Peyer's patch (tissue), 4 donors: ENCODE measurements at places on chromosomes 6 and 20. TPM values are rescaled to one million over a fixed set of nuclear protein-coding genes. Genes with fewer than 3 reads are reported as not detected.
A peak's percentile ranks its signal among the peaks of the same experiment; 100 is the strongest.

The MDC1 gene
- total RNA-seq = 7.5 TPM

GRCh38 chr20:41329435-41330342 is 10.9 kb upstream of the LPIN3 start:
- no peak overlapping the region for H3K4me3 ChIP-seq
- DNase-seq = peak; percentile 83
- no peaks in the 10 kb centered on the region for H3K27me3 ChIP-seq
- no peaks in the 10 kb centered on the region for H3K36me3 ChIP-seq
- peak overlapping the region; percentile 63 for H3K27ac ChIP-seq

DNA sequence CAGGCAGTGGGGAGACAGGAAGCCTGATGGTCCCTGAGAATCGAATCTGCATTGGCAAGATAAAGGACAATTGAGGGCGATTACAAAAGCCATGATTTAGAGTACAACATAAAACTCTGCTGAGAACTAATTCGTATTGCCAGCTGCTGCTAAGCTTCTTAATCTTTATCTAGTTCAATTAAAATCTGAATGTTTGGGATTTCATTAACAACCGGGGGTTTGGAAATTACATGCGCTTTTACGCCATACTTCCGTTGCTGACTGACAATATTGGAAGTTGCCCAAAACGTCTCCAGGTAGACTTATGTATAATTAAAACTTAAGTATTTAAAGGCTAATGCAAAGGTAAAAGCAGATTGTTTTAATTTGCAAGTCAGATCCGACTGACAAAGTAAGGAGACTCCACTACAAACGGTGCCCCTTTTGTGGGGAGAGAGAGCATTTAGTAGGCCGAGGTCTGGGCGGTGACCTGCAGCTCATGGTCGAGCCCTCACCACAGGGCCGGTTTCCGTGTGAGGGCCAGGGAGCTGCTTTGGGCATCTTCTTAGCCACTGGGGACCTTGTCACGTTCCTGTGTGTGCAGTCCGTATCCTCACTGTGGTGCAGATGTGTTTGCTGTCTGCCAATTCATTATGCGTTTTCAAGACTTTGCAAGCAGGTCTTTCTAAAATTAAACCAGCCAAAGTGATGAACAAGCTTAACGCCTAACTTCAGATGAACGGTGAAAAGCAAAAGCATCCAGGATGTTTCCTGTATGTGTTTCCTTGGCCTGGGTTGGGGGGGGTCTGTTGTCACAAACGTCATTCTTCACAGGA is 49.9 kb downstream of the CDH4 start:
- no peak overlapping the region for H3K4me3 ChIP-seq
- no peak for DNase-seq
- no peak overlapping the region for H3K27ac ChIP-seq
- H3K4me1 ChIP-seq = no peaks in the 10 kb centered on the region
- no peaks in the 10 kb centered on the region for H3K36me3 ChIP-seq

The PPIL6 gene
- not detected for total RNA-seq

The MCHR2 gene
- not detected for total RNA-seq

DNA sequence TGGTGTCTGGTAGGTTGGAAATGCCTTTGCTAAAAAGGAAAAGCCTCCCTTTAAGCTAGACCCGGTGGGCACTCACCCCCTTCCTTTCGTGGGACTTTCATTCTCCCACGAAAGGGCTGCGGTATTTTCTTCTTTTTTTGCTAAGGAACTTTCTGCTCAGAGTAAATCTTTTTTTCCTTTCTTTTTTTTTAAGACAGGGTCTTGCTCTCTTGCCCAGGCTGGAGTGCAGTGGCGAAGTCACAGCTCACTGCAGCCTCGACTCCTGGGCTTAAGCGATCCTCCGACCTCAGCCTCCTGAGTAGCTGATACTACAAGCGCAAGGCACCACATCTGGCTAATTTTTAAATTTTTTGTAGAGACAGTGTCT is 4.0 kb downstream of the TP53TG5 start:
- H3K36me3 ChIP-seq = no peaks in the 10 kb centered on the region
- peak overlapping the region; percentile 49 for H3K4me3 ChIP-seq
- no peaks in the 10 kb centered on the region for H3K27me3 ChIP-seq
- H3K27ac ChIP-seq = peak overlapping the region; percentile 79
- no peak for DNase-seq
- peaks cover 10% of the 10 kb centered on the region for H3K4me1 ChIP-seq

- H3K36me3 ChIP-seq = no peaks in the 10 kb centered on the region
- H3K4me3 ChIP-seq = no peak overlapping the region
- no peak for DNase-seq
- no peak overlapping the region for H3K27ac ChIP-seq
- peaks cover 45% of the 10 kb centered on the region for H3K4me1 ChIP-seq
Measured at GRCh38 chr6:35368038-35368887, 25.9 kb downstream of the PPARD start.

GRCh38 chr6:90372885-90373284 is 76.2 kb upstream of the BACH2 start:
- no peak for DNase-seq
- no peaks in the 10 kb centered on the region for H3K27me3 ChIP-seq
- no peaks in the 10 kb centered on the region for H3K4me1 ChIP-seq

- H3K36me3 ChIP-seq = no peaks in the 10 kb centered on the region
- no peak overlapping the region for H3K27ac ChIP-seq
- no peak overlapping the region for H3K4me3 ChIP-seq
- H3K27me3 ChIP-seq = no peaks in the 10 kb centered on the region
Measured at GRCh38 chr20:52219441-52219840, 27.9 kb upstream of the ZFP64 start.

GRCh38 chr6:117783279-117783678 is 108.0 kb downstream of the NUS1 start:
- no peaks in the 10 kb centered on the region for H3K36me3 ChIP-seq
- no peaks in the 10 kb centered on the region for H3K27me3 ChIP-seq
- H3K4me1 ChIP-seq = no peaks in the 10 kb centered on the region
- no peak overlapping the region for H3K4me3 ChIP-seq
- H3K27ac ChIP-seq = no peak overlapping the region
- DNase-seq = no peak

GRCh38 chr6:83985715-83986114 is 47.9 kb upstream of the MRAP2 start:
- no peaks in the 10 kb centered on the region for H3K4me1 ChIP-seq
- H3K36me3 ChIP-seq = no peaks in the 10 kb centered on the region
- H3K4me3 ChIP-seq = no peak overlapping the region
- no peak overlapping the region for H3K27ac ChIP-seq
- DNase-seq = no peak

DNA sequence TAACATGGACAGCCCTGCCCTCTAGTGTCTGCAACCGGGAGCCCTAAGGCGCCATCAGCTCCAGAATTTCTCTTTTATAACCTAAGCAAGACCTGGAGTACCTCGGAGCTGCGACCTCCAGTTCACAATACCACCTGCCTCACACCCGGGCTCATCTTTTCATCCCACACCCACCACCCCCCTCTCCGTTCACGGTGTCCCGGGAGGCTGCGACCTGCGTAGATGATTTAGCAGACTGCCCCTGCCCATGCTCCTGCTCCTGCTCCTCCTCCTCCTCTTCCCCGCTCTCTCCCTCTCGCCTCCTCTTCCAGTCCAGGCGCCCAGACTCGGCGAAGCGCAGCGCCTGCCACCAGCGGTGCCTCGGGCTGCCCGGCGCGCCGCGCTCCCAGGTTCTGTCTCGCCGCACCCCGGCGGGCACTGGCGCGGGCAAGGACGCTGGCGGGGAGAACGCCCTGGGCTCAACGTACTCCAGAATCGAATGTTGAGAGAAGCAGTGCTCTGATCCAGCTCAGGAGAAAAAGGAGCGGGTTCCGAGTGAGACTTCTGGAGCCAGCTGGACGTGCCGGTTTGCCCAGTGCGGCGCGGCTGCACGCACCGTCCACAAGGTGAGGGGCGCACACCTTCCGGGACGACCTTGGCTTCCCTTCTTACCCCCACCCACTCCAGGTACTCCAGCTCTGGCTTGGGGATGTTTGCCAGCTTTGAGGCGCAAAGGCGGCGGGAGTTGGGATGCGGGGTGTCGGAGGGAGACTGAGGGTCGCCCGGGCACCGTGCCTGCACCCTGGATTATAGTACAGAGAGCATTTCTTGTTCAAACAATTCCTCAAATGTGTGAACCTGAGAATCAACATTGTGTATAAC is at the start of gene HTR1E:
Gene HTR1E, plus strand, starts transcription at position 310 of the 861 bp plus-strand sequence. CDS start 77,807 bp downstream, outside the sequence.
- H3K27me3 ChIP-seq = no peaks in the 10 kb centered on the region
- H3K4me3 ChIP-seq = peak within 1 kb of the TSS; percentile 3
- peak; percentile 41 for DNase-seq
- H3K27ac ChIP-seq = no peak within 1 kb of the TSS
- H3K4me1 ChIP-seq = no peaks in the 10 kb centered on the region

DNA sequence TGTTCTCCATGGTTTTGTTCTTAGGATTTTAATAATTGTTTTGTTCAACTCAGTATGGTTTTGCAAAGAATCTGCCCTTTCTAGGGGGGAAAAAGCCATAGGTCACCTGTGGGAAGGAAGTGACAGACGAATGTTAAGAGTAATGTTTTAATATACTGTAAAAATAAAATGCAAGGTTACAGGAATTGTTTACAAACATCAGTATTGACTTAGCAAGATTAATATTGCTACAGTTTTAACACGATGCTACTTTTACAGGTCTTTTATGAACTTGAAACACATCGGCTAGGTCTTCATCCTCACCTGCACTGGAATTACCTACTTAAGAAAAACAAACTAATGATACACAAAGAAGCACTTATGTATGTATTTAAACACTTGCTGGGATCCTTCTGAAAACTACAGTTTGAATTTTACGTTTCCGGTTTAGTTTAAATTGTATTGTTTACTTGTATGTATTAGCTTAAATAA is 1.7 kb upstream of the NKX2-4 start:
- H3K27ac ChIP-seq = no peak overlapping the region
- no peaks in the 10 kb centered on the region for H3K4me1 ChIP-seq
- DNase-seq = no peak
- H3K27me3 ChIP-seq = no peaks in the 10 kb centered on the region

The CLVS2 gene
- total RNA-seq = 0.09 TPM

The PACRG gene
- not detected for total RNA-seq

The TMEM200A gene
- total RNA-seq = 8.7 TPM

The NR2E1 gene
- total RNA-seq = not detected

The CFAP206 gene
- total RNA-seq = not detected

DNA sequence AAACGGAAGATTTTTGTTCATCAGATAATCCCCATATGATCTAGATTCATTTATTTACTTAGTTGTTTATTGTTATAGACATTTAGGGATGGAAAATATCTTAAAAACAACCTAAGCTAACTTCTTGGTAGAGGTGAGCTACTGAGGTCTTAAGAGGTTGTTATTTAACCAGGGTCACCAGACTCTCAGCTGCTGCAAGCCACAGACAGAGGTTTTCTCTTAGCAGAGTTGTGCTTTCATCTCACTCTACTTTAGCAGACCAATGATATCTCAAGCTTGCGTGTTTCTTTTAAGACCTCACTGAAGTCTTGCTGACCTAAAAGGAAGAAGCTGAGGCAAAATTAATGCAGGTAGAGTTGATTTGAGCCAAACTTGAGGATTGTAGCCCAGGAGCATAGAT is 43.6 kb downstream of the NCOA7 start:
- H3K4me1 ChIP-seq = no peaks in the 10 kb centered on the region
- no peak for DNase-seq
- no peaks in the 10 kb centered on the region for H3K27me3 ChIP-seq
- no peak overlapping the region for H3K4me3 ChIP-seq
- H3K36me3 ChIP-seq = no peaks in the 10 kb centered on the region

The TNF gene
- not detected for total RNA-seq

GRCh38 chr6:111576291-111576690 is 29.4 kb downstream of the TRAF3IP2 start:
- H3K27me3 ChIP-seq = no peaks in the 10 kb centered on the region
- H3K4me1 ChIP-seq = no peaks in the 10 kb centered on the region
- H3K36me3 ChIP-seq = no peaks in the 10 kb centered on the region
- H3K4me3 ChIP-seq = no peak overlapping the region
- no peak for DNase-seq
- no peak overlapping the region for H3K27ac ChIP-seq

The OR2J3 gene
- not detected for total RNA-seq

The IMPG1 gene
- total RNA-seq = not detected

GRCh38 chr20:51902933-51903332 is 100.6 kb upstream of the SALL4 start:
- no peak for DNase-seq
- H3K27ac ChIP-seq = no peak overlapping the region
- H3K36me3 ChIP-seq = no peaks in the 10 kb centered on the region
- H3K4me3 ChIP-seq = no peak overlapping the region

The COX4I2 gene
- total RNA-seq = not detected

The TAGAP gene
- 18.2 TPM for total RNA-seq

The HDGFL1 gene
- not detected for total RNA-seq

DNA sequence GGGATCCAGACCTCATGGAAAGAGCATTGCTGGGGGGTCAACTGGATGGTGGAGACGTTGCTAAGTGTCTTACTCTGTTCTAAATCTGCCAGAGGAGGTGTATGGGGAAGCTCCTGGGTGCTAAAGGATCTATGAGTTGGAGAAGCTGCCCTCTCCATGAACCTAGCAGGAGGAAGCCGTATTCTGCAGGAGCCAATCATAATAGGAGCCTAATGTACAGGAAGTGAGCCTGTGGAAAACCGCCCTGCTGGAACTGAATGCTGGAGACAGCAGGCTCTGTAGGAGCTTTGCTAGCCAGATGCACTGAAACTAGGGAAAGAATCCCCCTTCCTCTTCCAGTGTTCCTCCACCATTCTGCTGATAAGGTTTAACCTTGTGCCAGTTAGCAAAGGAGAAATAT is 10.9 kb downstream of the CASP8AP2 start:
- H3K4me3 ChIP-seq = no peak overlapping the region
- H3K27ac ChIP-seq = no peak overlapping the region

DNA sequence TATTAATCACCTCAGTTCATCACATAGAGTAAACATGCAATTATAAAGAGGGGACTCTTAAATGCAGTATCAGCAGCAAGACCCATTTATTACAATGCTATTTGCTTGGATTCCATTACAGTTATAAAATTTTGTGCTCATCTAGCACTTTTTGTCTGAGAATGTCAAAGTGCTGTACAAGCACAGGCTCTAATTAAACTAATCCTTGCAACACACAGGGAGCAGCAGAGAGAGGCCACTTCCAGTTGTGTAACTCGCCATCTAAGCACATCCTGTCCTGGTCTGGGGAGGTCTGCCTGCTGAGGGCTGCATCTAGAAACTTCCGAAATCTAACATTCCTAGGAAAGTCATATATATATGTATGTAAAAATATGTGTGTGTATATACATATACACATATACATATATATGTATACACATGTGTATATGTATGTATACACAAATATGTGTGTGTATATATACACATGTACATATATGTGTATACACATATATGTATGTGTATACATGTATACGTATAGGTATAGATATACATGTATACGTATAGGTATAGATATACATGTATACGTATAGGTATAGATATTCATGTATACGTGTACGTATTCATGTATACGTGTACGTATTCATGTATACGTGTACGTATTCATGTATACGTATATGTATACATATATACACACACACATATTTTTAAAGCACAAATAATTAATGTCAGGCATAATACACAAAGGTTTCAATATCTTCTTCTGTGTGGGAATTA is 136.4 kb upstream of the JARID2 start:
- no peaks in the 10 kb centered on the region for H3K27me3 ChIP-seq
- H3K4me3 ChIP-seq = no peak overlapping the region
- DNase-seq = no peak
- no peaks in the 10 kb centered on the region for H3K4me1 ChIP-seq
- H3K27ac ChIP-seq = no peak overlapping the region

- H3K27me3 ChIP-seq = no peaks in the 10 kb centered on the region
- no peak overlapping the region for H3K27ac ChIP-seq
- H3K4me3 ChIP-seq = no peak overlapping the region
- H3K36me3 ChIP-seq = no peaks in the 10 kb centered on the region
- H3K4me1 ChIP-seq = no peaks in the 10 kb centered on the region
- DNase-seq = no peak
Measured at GRCh38 chr6:35402136-35402855, 49.8 kb upstream of the FANCE start.
